ENCODE measurements at places on chromosomes 2 and 18.

- no peak for DNase-seq
Measured at GRCh38 chr2:242012956-242013764, 143.6 kb downstream of the RTP5 start.

DNA sequence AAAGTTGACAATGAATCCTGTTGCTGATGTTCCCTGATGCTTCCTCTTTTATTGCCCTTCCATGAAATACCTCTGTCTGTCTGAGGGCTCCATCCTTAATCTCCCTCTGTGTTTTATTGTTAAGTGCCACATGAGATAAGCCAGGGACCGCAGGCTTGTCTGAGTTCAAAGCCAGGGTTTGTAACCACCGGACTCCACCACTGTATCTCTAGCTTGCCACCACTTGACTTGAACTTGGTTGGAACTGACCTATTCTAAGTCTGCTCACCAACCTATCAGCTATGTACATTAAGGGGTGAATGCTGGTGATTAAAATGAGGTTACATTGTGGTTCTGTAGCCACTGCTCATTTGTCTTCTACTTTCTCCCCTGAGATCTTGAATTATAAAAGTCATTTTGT lies 328.5 kb upstream of the ZEB2 start:
- DNase-seq = peak; percentile 89

GRCh38 chr2:239526666-239527415 lies 126.0 kb upstream of the HDAC4 start:
- no peak for DNase-seq

DNA sequence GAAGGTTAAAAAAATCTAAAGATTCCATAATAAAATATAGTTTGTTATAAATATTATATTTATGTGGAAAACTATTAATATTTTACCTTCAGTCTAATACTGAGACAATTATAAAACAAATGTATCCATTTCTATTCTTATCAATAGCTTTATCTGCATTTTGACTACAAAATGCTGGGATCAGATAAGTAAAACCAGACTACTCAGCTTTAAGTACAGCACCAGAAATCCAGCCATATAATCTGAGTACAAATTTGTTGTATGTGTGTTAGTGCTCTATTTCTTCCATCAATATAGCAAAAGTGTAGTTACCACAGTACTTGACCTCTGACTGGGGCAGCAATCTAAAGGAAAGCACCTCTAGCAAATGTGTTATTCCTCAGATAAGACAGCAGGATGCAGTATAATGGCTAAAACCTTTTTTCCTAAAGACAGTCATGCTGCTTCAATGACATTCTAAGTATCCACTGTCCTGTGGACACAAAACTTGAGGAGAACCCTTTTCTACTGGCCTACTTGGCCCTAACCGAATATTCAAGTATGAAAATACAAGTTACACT lies 68.1 kb downstream of the OLA1 start:
- no peak for DNase-seq

DNA sequence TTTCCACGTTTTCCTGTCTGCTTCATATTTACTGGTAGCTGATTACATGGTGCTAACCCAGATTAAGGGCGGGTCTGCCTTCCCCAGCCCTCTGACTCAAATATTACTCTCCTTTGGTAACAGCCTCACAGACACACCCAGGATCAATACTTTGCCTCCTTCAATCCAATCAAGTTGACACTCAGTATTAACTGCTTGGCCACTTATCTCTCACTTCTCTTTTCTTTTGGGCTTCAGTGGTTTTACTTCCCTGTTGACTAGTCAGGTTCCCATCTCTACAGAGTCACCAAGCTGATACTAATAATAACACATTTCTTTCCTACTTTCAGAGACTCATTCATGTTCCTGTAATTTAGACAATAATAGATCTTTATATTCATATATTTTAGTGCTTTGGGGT lies 302.2 kb upstream of the MAP2 start:
- no peak for DNase-seq

GRCh38 chr18:58208207-58208932 lies 164.3 kb downstream of the NEDD4L start:
- no peak for DNase-seq

- no peak for DNase-seq
Measured at GRCh38 chr2:55883357-55883756, 40.2 kb downstream of the EFEMP1 start.

GRCh38 chr2:209773377-209773776 lies 1.7 kb downstream of the UNC80 start:
- no peak for DNase-seq

DNA sequence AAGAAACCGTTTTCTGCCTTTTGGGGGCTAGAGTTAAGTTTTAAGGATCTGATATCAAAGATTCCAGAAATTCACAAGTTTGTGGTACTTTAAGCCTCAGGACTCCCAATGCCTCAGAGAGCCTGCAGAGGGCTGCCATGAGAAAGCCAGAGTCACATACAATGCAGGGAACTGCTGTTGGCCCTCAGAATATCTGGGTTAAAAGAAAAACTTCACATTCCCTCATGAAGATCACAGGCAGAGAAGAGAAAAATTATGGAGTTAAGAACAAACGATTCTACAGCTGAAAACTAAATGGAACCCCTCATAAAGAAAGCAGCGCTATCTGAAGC lies 39.5 kb downstream of the HDAC4 start:
- DNase-seq = no peak

GRCh38 chr2:54416166-54416813 lies 39.8 kb upstream of the SPTBN1 start:
- DNase-seq = peak; percentile 66

DNA sequence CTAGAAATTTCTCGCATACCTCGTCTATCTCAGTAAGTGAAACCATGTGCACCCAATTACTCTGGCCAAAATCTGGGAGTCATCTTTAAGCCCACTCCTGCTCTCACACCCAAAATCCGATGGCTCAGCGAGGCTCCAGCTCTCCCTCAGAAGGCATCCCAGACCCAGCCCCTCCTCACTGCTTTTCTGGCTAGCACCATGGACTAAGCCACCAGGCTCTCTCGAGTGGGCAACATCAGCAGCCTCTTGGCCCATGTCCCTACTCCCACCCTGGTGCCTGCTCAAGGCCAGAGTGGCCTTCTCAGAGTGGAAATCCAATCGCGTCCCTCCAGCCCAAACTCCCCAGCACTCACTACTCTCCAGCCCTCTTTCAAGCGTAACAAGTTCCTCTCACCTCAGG lies 27.2 kb downstream of the TNS1 start:
- no peak for DNase-seq

DNA sequence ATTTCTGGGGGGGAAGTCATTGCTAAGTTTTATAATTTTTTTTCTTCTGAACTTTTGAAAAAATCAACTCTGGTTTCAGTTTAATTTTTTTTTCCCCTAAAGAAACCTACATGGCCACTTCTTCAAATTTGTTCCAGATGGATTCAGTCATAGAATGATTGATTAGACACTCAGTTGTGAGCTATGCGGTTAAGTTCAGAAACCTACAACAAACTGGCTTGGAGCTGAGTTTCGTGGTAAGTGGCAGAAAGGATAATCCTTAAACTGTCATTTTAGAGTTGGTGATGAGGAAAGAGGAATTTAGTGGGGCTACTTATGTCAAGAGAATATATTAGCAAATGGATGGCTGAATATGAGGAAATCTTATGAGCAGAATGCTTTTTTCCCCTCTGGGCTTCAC lies 23.7 kb downstream of the EFEMP1 start:
- DNase-seq = no peak

DNA sequence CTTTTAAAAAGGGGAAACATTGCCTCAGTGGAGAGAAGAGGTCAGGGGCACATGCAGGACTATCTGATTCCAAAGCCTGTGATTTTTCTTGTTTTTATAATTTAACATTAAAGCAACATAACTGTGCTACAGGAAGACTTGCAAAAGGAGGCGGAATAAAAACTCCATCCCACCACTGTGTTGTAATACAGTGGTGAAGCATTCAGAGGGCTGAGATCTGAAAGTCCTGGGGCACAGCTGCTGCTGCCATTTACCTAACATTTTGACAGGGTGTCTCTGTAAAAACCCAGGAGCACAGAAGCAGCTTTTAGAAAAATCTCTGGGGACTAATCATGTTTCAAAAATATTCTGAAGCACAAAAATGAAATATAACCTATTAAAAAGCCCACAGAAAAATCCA lies 97.6 kb downstream of the GRB14 start:
- DNase-seq = no peak

GRCh38 chr2:241011296-241011600 lies 12.8 kb downstream of the SNED1 start:
- no peak for DNase-seq
